NCI-H1105 (cell line): ENCODE measurements at places on chromosomes 3 and 15.

DNA sequence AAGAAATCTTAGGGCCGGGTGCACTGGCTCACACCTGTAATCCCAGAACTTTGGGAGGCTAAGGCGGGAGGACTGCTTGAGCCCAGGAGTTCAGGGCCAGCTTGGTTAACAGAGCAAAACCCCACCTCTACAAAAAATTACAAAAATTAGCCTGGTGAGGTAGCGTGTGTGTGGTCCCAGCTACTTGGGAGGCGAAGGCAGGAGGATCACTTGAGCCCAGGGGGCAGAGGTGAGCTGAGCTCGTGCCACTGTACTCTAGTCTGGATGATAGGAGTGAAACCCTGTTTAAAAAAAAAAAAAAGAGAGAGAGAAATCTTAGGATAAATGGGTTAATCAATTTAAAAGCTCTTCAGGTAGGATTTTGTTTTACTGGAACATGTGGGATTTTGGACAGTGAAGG is 31.2 kb upstream of the DUT start:
- DNase-seq, result no peak

DNA sequence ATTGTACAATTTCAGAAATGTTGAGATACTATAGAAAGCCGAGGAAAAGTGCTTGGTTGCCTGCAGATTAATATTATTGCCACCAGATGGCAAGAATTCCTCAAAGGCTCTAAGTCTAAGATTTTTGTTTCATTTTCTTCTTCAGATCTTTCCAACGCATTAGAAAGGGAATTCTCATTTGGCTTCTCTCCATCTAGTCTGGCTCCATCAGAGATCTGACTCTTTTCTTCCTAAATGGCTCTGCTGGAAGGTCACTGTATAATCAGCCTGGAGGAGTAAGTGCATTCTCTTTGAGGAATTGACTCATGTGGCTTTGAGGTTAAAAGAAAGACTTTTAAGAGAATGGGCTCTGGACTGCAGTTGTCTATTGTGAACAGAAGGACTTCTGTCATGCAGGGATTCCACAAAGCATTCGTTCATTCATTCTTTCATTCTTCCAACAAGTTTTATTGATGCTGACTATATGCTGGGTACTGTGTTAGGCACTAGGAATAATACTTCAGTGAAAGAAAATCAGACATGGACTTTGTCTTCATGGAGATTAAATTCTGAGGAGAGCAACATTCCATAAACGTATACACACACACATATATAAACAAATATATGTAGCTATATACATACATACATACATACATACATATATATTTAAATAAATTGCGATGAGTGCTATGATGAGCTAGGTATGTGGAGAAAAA is 55.3 kb downstream of the SLC28A2 start:
- no peak for DNase-seq

- no peak for DNase-seq
Observed at GRCh38 chr15:27214032-27214431, 243.1 kb downstream of the GABRG3 start.

DNA sequence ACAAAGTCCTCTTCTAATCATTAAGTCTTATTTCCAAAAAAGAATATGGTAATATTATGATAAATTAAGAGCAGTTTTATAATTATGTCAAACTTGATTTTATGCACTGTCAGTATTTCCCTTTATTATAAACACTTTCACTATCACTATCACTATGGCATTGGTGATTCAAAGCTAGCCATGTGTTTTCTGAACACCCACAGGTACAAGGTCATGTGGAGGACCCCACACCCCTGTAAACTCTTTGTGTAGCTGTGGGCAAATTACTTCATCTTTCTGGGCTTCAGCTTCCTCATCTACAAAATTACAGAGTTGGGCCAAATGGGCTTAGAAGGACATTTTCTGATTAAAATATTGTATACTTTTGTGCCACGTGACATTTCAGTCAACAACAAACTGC is 41.7 kb downstream of the FBXL22 start:
- no peak for DNase-seq

DNA sequence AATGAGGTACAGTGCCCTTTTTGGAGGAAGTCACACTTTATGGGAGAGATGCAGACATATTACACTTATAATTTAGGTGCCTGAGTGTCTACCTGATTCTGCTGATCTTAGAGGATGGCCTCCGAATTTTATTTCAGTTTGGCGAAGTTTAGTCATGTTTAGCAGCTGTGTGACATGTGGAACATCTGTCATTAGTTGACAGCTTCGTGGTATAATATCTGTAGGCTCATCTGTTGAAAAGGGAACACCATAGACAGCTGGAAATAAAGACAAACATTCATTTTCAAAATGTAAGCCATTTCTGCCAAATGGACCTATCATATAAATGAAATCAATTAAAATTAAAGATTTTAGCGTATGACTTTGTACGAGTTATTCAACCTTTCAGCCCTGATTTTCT is 165.4 kb downstream of the CFAP20DC start:
- DNase-seq, result no peak

DNA sequence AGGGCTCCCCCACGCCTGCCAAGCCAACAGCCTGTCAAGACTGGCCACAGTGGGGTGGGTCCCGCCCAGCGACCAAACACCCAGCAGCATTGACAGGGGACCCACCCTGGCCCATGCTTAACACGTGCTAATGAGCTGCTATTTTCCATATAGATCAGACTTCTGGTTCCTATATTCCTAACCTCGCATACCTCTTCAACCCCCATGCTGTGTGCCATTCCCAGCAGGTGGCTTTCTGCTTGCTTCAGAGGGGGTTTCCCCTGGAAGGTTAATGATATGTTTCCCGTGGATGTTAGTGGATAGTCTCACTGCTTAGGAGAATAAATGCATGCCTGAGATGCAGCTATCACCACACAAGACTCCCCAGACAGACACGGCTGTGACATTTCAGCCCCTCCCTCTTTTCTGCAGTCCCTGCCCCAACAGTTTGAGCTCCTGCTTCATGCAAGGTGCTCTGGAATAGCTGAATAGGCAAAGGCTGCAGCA is 37.9 kb upstream of the MGLL start:
- DNase-seq, result no peak

DNA sequence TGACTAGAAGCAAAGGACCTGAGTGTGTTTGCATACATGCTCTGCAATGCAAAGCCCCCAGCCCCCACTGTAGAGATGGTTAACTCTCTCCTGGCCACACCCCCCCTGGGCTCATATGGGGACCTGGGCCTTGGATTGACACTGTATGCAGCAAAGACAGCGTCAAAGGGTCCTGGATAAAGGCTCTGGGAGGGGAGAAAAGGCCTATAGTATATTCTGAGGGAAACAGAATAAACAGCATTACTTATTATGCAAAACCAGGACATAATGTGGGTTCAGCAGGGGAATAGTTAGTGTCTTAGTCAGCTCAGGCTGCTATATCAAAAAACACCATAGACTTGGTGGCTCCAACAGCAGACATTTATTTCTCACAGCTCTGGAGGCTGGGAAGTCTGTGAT is 158.7 kb downstream of the APBA2 start:
- DNase-seq, result no peak

DNA sequence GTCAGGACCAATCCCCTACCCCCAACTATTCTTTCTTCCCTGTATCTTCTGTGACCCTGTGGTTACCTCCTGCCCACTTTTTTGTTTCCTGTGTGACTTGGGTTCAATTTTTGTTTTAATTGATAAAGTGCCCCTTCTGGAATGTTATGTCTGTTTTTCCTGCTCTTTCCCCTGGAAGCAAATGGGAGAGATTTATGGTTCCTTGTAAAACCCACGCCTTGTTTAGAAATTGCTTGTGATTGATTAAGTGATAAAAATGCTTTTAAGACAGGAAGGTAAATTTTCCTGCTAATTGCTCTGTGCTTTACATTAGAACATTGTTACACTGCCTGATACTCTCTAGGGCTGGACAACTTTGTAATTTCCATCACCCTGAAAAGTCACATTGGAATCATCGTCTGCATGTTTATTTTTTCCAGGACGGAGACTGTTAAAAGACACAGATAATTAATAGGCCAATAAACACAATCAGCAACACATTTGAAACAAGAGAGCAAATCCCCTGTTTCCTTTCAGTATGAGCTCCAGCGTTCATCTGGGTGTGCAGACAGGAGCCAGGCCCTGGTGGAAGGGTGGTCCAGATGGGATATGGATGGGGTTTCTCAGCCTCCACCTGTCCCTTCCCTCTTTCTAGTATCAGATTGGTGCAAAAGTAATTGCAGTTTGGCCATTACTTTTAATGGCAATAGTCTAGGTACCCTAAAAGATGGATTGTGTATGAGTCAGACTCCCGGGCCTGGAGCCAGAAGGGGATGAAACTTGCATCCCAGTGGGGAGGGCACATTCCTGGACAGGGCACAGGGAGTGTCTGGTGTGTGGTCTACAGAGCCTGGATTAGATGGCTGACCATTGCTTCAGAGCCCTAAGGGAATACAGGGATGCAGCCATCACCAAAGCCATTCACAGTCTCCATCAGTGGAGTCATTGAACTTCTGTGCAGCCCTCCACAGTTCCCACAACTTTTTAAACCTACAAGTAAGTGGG is 58.1 kb upstream of the AGBL1 start:
- DNase-seq, result no peak

GRCh38 chr15:73318463-73319351 is 50.1 kb downstream of the HCN4 start:
- peak; percentile 19 for DNase-seq

DNA sequence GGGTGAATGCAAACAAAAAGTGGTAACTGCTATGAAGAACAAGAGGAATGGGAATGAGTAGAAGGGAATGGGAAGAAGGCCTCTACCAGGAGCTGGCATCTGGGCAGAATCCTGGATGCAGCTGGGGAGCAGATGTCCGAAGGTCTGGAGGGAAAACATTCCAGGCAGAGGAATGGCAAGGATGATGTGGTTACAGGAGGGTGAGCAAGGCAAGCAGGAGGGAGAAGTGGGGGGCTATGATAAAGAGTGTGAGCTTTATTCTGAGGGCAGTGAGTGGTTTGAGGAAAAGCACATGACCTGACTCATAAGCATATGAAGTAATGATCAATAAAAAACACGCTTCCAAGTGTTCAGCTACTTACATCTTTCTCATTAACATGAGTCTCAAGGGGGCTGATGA is 17.1 kb downstream of the SKIC8 start:
- no peak for DNase-seq

GRCh38 chr15:65963358-65963757 is 94.1 kb downstream of the RAB11A start:
- no peak for DNase-seq
